ENCODE measurements at places on chromosomes 5 and 9.

DNA sequence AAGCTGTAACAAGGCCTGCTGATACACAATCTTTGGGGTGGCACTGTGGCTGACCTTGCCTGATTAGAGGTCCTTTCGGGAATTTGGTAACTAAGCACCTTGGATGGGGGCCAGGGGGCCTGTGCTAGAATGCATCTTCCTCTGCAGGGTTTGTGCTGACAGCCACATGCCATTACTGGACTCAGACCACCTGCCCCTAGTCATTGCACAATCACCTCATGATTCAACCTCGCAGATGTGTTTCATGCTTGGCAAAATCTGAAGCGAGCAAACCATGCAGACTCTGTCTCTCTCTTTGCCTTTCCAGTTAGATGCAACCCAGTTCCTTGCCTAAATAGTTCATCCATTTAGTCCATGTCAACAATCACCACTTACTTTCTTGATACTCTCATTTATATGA is 96.5 kb upstream of the ERCC6L2 start:
- no peak for DNase-seq

GRCh38 chr9:72978744-72979143 is 25.9 kb upstream of the ALDH1A1 start:
- DNase-seq: no peak

- no peak for DNase-seq
Measured at GRCh38 chr9:128887914-128888350, 6.0 kb downstream of the LRRC8A start.

GRCh38 chr5:34914671-34915138 is 599 bp downstream of the RAD1 start:
- DNase-seq: peak; percentile 27

GRCh38 chr5:65073250-65073661 is 304.5 kb downstream of the CWC27 start:
- DNase-seq: no peak

DNA sequence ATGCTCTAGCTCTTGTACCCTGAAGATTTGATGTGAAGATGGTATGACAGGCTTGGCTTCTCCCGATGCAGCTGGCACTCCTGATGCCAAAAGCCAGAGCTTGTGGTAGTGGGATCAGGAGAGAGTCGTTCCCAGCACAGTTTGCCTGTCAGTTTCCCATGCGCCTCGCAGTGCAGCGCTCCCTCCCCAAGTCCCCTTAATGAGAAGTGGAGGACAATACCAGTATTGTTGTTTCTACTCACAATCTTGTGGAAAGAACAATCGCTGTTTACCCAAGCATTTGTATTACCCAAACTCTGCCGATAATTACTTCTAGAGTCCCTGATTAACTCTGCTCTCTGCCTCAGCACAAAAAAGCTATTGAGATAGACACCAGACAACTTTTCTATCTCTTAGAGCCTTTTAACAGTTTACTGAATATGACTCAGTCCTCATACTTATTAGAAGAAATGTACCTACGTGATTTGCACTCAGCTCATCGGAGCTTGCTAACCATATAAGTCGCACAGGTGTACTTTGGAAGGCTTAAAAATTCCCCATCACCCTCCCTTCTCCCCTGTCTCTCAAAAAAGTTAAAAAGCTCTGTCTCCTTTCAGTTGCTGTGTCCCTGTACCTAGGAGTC is 283.2 kb upstream of the TMEM161B start:
- no peak for DNase-seq

DNA sequence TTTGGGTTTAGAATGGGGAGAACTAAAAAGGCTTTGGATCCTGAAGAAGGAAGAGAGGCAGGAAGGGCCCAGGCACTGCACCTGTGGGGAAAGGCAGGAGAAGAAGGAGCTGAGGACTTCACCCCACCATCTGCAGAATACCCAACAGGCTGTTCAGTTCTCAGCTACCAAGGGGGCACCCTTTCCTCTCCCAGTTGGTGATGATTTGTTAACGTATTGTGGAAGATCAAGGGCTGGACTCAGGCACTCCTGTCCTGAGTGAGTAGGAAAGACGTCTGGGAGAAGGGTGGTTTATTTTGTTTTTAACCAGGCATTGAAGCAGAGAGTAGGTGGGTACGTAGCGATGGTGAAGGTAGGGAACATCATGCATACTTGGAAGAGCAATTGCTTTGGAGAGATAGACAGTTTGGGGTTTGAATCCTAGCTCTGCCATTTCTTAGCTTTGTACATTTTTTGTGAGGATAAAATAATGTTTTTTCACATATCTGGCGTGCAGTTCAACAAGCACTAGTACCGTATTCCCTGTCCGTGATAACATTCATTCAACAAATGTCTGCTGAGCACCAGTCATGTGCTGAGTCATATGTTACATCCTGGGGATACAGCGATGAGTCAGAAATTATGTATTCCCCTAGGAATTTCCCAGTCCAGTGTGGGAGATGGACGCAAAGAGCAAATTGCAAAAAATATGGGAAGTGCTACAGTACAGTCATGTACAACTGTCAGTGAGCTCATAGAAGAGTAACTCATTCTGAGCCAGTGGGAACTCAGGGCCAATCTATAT is 2.1 kb downstream of the MSANTD3 start:
- no peak for DNase-seq

DNA sequence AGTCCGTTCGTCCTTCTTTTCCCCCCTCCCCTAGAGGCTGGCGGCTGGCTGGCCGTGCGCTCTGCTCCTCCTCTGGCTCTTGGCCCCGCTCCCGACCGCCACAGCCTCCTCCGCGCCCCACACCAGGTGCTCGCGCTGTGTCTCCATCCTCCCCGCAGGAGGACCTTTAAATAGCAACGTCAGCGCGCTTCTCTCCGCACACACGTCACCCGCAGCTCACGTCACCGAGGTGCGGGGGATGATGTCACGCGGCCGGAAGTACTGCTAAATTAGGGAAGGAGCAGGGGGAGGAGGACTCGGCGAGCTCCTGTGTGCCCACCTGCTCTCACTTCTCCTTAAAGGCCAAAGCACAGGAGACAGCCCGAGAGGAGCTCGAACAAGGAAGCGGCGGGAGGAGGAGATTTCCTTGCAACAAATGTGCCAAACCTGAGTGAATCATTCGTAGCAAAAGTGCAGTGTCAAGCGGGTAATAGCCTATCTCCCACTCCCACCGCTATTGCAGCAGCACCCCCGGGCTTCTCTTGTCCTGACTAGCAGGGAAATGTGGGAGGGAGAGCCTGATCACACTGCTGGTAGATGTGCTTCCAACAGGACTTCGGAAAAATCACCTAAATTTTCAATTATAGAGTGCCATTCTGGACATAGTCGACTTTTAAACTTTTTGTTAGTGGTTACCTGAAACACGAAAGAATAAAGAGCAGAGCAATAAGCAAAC is 614 bp upstream of the HOMER1 start:
- DNase-seq: peak; percentile 89

DNA sequence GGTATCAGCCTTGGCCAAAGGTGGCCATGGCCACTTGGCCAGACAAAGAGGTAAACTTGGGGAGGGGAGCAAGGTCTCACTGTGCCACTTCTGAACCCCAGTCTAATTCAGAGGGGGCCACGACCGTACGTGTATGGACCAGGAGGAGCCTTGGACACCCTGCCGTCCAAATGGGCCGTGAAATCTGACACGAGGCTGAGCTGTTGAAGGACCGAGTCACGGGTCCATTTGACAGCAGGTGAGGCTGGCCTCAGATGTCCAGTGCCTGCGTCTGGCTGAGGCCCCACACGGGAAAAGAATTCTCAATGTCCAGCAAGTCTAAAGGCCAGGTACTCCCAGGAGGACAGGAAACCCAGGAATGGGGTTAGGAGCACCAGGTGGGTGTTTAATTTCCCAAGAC is 17.7 kb downstream of the CMBL start:
- DNase-seq: no peak

- DNase-seq: no peak
Measured at GRCh38 chr5:114949756-114950155, 220.0 kb downstream of the TRIM36 start.

GRCh38 chr9:113786071-113786470 is 90.0 kb upstream of the ZNF618 start:
- no peak for DNase-seq

GRCh38 chr9:91274949-91275492 is 86.7 kb downstream of the AUH start:
- DNase-seq: no peak

GRCh38 chr9:72294936-72295335 is 70.1 kb downstream of the ZFAND5 start:
- no peak for DNase-seq

- DNase-seq: no peak
Measured at GRCh38 chr5:150192462-150192861, 2.6 kb downstream of the SLC6A7 start.

DNA sequence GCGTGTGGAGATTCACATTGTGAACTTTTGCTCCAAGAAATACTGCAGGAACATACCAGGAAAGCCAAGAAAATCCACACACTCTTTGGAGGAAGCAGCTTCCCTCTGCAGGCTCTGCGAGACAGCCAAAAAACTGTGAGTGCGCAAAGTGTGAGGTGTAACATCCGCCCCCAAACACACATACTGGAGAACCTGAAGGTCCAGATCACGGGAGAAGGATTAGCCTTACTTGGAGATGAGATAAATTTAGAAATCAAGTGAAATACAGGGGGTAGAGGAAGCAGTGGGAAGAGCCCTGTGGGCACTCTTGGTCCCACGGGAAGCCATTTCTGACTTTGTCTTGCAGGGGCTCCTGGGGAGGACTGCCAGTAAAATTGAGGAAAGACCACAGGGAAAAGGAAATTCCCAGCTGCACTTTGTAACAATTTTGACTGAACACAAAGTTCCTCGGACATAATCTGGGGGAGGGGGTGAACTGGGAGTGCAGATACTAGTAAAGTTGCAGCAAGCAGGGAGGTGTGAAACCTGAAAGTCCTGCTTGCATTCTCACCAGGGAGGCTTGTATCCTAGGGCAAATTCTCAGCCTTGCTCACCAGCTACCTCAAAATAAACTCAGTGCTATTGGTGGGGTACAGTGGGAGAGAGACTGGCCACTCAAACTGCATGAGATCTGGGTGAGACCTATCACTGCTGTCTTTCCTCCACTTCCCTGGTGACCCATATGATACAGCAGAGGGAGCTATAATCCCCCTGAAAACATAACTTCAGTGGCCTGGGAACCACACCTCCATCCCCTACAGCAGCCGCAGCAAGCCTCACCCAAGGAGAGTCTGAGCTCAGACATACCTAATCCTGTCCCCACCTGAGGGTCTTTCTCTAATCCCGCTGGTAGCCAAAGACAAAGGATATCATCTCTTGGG is 109.1 kb downstream of the ALDH1A1 start:
- DNase-seq: no peak

GRCh38 chr9:35070823-35071813 is 1.3 kb downstream of the VCP start:
- DNase-seq: no peak

- DNase-seq: no peak
Measured at GRCh38 chr5:176768174-176768970, 42.0 kb upstream of the UNC5A start.

DNA sequence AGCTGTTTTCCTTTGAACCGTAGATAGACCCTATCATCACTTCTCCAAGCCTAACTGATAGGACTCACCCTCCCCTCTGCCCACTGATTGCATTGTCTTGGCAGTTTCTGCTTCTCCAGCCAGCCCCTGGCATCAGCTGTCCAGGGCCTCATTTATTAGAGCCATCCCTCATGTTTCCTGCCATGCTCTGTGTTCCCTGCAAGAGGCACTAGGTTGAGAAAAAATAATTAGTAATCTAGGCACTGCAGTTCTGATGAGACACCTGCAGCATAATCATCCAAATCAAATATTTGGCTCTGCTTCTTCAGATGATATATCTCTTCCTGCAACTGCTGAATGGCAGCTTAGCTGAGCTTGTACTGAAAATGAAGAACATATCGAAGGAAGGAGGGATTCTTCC is 303.0 kb upstream of the TLE4 start:
- DNase-seq: no peak

DNA sequence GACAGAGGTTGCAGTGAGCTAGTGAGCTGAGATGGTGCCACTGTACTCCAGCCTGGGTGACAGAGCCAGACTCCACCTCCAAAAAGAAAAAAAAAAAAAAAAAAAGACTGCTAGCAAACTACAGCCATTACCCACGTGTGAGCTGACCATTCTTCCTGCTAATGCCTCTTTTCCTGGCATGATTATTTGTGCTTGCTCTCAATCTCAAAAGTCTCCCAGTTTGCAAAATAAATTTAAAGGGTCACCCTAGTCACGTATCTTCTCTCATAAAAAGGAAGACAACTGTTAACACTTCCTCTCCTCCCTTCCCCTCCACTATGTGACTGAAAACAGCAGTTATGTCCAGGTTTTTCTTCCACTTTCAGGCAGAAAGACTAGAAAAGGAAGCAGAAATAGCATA is 37.2 kb downstream of the TRIM36 start:
- DNase-seq: no peak

- DNase-seq: no peak
Measured at GRCh38 chr5:179452356-179453230, 97.8 kb upstream of the RUFY1 start.

GRCh38 chr9:115162946-115163345 is 45.0 kb upstream of the TNC start:
- DNase-seq: no peak

GRCh38 chr9:88071331-88071730 is 66.9 kb downstream of the SPATA31C2 start:
- DNase-seq: no peak

DNA sequence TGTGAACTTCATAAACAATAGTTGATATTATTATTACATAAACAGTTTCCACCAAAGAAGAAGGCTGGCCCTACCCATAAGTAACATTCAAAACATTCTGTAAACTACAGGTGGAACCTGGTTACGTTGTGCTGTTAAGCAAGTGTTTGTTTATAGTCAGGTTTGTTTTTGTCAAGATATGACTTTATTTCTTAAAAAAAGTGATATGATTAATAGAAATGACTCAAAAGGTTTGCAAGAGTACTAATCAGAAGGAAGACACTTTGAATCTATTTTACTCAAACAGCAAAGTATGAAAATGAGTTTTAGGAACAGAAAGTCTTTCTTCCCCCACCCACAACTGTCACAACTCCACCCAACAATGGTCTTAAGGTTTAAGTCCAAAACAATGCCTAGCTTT is 220.8 kb downstream of the PLK2 start:
- DNase-seq: no peak

GRCh38 chr9:128729766-128730517 is 6.0 kb upstream of the ZDHHC12 start:
- DNase-seq: no peak

GRCh38 chr9:77975806-77976205 is 55.8 kb downstream of the GNAQ start:
- DNase-seq: no peak

DNA sequence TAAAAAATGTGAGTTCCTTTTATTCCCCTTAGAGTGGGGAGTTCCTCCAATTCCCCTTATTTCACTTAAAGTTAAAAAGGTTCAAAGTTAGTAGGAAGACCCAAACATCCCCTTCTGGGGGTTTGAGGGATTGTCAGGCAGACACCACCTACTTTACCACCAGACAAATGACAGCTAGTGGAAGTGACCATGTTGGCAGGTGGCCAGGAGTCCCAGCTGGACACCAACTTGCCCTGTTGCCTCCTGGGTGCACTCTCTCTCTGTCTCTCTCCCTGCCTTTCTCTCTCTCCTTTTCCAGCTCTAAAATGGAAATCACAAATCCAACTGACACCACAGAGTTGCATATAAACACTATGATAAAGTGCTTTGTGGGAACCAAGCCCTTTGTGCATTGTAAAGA is 307.7 kb upstream of the TLE4 start:
- DNase-seq: no peak

Measured in activated CD4-positive, alpha-beta T cell treated with anti-CD3 and anti-CD28 coated beads, Interleukin-2, amount 50 U/mL, for 48 hours (primary cell).